ENCODE measurements at places on chromosomes 12 and 14.

- no peak for DNase-seq
These were observed 73.5 kb upstream of the OR10AD1 start for GRCh38 chr12:48276621-48277020.

DNA sequence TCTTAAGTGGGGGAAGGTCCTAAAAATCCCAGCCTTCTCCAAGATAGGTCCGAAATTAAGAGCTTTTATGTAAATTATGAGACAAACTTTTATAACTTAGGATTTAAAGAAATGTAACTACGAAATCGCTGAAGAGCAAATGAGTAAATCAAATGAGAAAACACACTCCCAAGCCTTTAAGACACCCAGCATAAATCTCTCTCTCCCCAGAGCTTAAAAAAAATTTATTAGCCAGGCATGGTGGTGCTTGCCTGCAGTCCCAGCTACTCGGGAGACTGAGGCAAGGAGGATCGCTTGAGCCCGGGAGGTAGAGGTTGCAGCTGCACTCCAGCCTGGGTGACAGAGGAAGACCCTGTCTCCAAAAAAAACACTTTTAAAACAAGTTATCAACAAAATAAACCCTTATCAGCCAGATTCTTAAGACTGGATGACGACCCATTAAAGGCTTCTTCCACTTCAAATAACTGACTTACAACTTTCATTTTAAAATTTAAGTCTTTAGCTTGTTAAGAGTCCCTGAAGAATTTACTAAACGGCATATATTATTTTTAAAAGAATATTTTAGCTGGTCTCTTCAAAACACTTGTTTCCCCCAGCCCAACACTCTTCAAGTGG, 3.2 kb downstream of the PTGES3 start:
- DNase-seq = no peak

DNA sequence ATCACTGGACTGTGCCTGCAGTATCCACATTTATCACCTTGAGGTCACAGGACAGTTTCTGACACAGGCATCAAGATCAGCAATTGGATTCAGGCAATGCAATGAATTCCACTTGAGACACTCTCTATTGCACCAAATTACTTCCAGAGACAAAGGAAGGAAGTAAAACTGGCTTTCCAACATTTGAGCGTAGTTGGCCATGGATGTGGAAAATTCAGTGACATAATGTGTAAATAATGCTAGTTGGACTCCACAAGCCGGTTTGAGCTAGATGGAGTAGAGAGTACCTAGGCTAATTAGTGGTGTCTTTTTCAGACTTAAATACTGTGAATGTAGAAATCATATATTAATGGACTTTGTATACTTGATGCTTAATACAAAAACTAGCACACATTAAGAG, 168.3 kb upstream of the SYT1 start:
- no peak for DNase-seq

- DNase-seq = no peak
These were observed 158.2 kb downstream of the NUAK1 start for GRCh38 chr12:105980533-105980932.

- no peak for DNase-seq
These were observed 122.2 kb downstream of the PIWIL1 start for GRCh38 chr12:130459916-130460315.

- no peak for DNase-seq
These were observed 29.8 kb downstream of the ANKRD9 start for GRCh38 chr14:102479777-102480176.

DNA sequence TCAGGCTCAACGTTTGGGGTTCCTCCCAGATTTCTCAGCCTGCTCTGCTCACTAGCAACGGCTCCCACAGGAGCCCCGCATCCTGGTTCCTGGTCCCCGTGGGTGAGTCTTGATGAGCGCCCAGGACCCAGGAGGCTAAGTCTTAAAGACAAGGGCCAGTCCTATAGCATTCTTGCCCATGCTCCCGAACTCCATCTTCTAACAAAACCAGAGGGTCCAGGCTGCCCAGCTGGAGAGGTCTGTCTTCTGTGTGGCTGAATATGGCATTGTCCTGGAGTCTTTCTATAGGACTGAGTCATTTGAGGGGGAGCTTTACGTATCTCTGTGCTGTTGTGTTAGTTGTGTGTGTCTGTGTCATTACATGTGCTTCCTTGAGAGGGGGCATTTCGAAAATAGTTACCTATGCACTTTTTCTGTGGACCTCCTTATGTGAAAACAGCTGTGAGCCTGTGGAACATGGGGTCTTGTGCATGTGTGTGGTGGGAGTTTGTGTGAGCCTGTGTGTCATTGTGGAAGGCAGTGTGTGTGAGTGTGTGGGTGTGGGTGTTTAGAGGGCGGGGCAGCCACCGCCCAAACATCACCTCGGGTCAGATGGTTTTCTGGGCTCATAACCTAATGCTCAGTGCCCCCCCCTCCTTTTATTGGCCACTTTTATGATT, 9.1 kb upstream of the TBX5 start:
- DNase-seq = no peak

DNA sequence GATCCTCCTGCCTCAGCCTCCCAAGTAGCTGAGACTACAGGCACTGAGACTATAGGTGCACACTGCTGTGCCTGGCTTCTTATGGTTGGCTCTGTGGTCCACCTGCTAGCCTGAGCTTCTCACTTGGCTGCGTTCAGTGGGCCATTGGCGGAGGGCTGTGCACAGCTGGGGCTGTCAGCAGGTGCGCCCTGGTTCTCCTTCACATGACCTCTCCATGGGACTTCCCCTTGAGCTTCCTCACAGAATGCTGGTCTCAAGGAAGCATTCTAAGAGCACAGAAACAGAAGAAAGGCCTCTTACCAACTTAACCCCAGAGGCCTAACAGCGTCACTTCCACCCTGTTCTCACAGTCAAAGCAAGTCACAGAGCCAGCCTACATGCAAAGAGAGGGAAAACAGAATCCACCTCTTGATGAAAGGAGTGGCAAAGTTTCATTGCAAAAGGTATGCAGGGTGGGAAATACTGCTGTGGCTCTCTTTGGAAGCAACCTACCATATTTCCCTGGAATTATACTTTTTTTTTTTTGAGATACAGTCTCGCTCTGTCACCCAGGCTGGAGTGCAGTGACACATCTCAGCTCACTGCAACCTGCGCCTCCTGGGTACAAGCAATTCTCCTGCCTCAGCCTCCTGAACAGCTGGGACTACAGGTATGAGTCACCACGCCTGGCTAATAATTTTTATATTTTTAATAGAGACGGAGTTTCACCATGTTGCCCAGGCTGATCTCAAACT, 9.3 kb downstream of the RILPL2 start:
- no peak for DNase-seq

GRCh38 chr14:90344331-90345238, 12.8 kb upstream of the NRDE2 start:
- DNase-seq = no peak

DNA sequence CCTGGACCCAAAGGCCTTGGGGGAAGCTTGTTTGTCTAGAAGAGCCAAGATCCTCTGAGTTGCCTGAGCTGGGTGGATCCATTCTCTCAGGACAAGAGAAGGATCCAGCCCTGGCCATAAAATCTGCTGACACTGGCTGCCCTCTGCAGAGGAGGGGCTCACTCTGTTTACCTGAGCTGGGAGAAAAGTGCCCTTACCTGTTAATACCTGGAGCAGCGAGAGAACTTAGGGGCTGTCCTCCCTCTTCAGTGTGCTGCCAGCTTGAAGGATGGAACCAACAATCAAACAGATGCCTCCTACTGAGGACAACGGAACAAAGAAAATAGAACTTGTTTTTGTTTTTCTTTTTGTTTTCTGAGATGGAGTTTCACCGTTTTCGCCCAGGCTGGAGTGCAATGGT, 7.3 kb upstream of the KRT7 start:
- DNase-seq = no peak

DNA sequence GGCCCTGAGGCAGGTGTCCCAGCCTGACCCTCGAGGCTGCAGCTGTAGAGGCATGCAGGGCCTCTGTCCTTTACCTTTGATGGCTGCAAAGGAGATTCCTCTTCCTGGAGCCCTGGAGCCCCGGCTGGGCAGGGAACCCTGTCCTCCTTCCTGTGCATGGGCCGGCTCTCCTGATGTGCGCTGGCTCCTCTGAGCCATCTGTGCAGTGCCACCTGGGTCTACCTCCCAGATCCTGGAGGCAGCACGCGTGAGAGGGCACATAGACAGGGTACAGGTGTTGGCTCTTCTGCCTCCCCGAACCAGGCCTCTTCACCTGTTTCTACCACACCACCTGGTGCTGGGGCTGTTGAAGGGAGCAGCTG, 115.1 kb downstream of the BEGAIN start:
- no peak for DNase-seq

DNA sequence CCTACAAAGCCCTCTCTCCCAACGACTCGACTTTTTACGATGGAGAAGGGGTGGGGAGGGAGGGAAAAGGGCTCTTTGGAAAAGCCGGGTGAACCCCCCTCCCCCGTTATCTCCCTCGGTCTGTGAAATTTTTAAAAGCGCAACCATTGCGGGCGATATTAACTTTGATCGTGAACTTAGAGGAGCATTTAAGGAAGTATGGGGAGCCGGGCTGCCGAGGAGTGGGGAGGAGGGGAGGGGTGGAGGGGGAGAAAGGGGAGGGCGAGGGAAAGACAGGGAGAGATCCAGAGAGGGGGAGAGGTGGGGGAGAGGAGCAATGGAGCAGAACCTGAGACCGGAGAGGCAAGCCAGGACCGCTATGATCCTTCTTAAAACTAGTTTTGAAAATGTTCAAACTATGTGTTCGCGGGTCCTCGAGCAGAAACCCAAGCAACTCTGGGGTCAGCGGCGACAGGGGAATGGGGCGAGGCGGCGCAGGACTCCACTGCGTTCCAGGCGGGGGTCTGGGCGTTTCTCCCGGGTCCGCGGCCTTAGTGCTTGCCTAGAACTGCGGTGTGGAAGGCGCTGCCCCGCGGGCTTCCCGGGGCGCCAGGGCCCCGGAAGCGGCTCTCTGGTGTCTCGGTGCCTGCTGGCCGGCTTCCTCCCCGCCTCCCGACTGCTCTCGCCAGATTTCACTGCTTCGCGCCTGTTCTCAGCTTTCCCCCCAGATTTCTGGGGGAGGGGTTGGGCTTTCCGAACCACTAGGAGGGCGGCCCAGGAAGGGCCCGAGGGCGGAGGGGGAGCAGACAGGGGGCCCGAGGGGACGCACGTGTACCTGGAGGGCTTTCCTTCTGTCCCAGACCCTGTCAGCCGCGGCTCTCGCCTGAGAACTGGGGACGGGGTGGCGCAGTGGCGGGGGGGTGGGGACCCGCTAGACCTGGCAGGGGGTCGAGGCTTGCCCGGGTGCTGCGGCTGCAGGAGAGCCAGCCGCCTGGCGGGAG, at the start of gene HOTAIR:
TSS of gene HOTAIR (minus strand) at position 871 of the 980 bp plus-strand sequence.
- DNase-seq = no peak

- DNase-seq = no peak
These were observed 21.4 kb downstream of the ACVR1B start for GRCh38 chr12:51972849-51973273.

GRCh38 chr14:88993946-88994345, 169.5 kb downstream of the TTC8 start:
- no peak for DNase-seq

Measured in fibroblast of skin of left quadriceps (primary cell).